ENCODE measurements at places on chromosomes 2 and 18.

GRCh38 chr18:26901020-26901419, 35.5 kb upstream of the AQP4 start:
- DNase-seq = no peak

GRCh38 chr2:215358891-215359575, 47.2 kb downstream of the ATIC start:
- no peak for DNase-seq

DNA sequence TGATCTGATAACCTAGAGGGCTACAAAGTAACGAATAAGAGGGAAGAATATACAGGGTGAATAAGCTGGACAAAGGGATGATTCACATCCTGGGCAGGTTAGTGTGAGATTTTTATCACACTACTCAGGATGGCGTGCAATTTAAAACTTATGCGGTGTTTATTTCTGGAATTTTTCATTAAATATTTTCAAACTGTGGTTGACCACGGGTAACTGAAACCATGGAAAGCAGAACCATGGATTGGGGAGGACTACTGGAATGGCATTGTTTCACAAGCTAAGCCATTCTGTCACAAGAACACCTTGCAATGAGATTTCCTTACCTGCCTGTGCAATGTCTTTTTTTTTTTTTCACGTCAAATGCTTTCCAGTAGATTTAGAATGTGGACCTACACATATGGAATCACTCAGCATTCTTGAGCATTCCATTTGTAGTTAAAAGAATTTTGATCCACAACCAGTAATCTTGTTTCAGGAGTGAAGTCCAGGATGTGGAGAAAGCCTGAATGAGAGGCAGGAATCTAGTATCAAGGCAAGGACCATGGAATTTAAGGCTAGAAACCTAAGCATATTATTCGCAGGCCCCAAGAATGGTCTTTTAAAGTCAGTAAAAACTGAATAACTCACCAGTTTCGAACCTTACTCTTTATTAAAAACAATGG, 8.0 kb upstream of the CDK15 start:
- no peak for DNase-seq

- no peak for DNase-seq
These were observed 102.9 kb upstream of the ALPP start for GRCh38 chr2:232275670-232276069.

DNA sequence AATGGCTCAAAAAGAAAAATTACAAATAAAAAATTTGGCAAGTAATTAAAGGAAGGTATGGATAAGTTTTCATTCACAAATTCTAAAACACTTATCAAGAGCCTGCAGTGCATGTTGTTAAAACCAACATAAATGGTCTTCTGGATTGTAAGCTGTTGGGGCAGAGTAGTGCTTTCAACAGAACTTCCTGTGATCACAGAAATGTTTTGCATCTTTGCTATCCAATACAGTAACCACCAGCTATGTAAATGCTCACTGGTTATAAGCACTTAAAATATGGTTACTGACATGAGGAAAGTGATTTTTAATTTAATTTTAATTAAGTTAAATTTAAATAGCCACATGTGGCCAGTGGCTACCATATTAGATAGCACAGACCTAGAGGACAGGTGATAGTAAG, 133.1 kb downstream of the NBAS start:
- DNase-seq = no peak

DNA sequence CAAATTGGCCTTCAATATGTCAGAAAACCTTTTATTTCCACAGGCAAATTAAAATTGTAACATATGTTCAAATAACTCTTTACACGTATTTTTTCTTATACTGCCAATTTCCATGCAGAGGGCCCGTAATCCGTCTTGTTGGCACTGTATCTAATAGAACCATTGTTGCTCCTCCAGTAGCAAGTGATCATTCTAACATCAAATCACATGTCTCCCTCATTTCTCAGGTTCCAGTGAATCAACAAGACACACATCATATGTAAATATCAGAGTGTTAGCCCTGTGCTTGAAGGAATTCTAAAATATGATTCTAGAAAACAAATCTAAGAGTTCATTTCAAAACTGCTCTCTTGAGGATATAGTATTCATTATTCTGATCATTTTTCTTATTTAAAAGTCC, 834.3 kb downstream of the LRRTM4 start:
- no peak for DNase-seq

GRCh38 chr2:46569061-46569560, 89.7 kb downstream of the TMEM247 start:
- DNase-seq = peak; percentile 70

- DNase-seq = no peak
These were observed 10.4 kb upstream of the NPAS2 start for GRCh38 chr2:100809506-100809905.

- no peak for DNase-seq
These were observed 165.1 kb upstream of the GLI2 start for GRCh38 chr2:120570546-120570945.

DNA sequence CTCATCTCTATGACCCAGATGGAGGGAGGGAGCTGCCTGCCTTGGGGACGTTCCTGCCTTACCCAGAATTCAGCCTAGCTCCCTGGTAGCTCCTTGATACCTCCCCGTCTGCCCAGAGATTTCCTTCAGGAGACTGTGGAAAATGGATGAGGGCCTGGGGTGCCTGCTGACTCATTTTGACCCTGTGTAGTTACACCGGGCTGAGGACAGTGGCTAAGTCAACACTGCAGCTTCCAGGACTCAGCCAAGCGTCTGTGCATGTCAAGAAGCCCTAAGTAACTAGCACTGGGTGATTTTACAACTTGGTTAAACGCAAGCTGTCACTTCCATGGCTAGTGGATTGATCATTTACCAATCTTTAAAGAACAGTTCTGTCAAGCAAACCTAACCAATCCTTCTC, 23.3 kb upstream of the EPAS1 start:
- no peak for DNase-seq

DNA sequence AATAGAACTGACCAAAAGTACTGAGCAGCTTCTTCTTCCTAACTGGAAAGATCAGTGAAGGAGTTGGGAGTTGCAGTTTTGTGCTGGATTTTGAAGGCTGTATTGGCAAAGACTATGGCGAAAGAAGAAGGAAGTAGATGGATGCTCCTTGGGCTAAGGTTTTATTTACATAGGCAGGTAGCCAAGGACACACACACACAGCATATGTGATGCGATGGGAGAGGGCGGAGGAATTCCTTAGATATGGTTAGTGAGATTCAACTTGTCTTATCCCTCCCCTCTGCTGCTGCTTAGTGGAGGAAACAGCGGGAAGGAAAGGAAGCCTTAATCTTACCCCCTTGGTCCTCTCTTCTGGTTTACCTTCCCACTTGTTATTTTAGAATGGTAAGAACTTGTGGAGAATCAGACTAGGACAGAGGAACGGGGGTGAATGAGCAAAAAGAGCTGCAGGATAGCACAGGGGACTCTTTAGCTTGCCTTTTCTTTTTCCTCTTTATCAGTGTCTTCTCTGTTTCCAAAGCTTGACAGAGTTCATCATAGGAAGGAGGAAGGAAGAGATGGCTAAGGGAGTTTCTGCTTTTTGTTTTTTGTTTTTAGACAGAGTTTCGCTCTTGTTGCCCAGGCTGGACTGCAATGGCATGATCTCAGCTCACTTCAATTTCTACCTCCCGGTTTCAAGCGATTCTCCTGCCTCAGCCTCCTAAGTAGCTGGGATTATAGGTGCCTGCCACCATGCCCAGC, 87.9 kb downstream of the OSBPL6 start:
- peak; percentile 16 for DNase-seq

DNA sequence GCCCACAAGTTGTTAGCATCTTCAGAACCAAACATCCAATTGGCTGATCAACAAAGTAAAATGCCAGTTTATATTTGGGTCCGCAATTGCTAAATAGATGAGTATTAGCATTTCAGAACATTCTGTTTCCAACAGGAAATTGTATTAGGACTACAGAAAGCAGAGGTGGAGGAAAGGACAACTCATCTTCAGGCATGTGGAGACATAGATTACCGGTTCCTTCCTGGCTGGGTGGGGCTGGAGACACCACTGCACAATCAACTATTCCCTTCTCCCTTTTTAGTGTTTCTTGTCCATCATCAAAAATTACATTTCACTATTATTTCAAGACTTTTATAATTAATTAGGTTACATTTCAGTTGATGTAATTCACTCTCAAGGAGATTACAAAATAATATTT, 83.8 kb downstream of the ADAM23 start:
- DNase-seq = no peak

- peak; percentile 50 for DNase-seq
These were observed 864 bp upstream of the XPO1 start for GRCh38 chr2:61538920-61539520.

Data from globus pallidus (tissue), 1 donor.